ENCODE measurements at places on chromosomes 4 and X.

- H3K27ac ChIP-seq: no peak overlapping the region
- H3K27me3 ChIP-seq: no peaks in the 10 kb centered on the region
- H3K4me3 ChIP-seq: no peak overlapping the region
- no peaks in the 10 kb centered on the region for H3K36me3 ChIP-seq
- H3K4me1 ChIP-seq: no peaks in the 10 kb centered on the region
These were observed 261.8 kb upstream of the ARX start for GRCh38 chrX:25277574-25277973.

- peak overlapping the region; percentile 28 for H3K4me3 ChIP-seq
- H3K27me3 ChIP-seq: no peaks in the 10 kb centered on the region
- no peaks in the 10 kb centered on the region for H3K4me1 ChIP-seq
- H3K36me3 ChIP-seq: no peaks in the 10 kb centered on the region
These were observed 10.8 kb downstream of the PDZD4 start for GRCh38 chrX:153819384-153820040.

DNA sequence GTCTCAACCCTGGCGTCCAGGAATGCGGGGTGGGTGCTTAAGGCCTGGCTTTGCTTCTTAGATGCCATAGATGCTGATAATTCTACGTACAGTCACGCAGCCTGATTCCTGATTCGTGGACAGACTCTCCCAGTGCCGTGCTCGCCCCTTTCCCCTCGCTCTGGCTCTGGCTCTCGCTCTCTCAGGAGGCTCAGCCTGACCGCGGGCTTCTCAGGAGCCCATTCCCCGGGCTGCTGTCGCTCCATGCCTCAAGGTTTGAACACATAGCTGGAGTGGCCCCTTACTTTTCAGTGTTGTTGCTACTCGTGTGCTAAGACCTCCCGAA, 59.2 kb upstream of the ZC4H2 start:
- H3K36me3 ChIP-seq: no peaks in the 10 kb centered on the region
- no peaks in the 10 kb centered on the region for H3K27me3 ChIP-seq
- peak overlapping the region; percentile 61 for H3K4me3 ChIP-seq
- H3K27ac ChIP-seq: peak overlapping the region; percentile 58

DNA sequence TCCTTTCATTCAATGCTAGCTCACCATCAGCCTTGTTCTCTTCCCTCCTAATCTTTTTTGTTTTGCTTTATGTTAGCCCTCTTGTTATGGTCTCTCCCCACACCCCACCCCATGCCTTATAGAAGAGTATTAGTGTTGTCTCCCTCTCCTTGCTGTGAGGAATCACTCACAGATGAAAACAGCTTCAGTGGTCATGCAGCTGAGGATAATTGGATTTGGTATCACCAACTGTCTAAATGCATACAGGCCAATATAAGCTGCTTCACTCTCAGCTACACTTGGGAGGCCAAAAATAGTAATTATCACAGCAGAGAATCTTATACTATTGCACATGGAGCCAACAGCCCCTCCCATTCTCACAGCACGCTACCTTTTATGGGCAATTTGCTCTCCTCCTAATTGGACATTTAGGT, 494.6 kb upstream of the FAM241A start:
- no peak overlapping the region for H3K4me3 ChIP-seq
- no peak overlapping the region for H3K27ac ChIP-seq
- no peaks in the 10 kb centered on the region for H3K27me3 ChIP-seq
- no peak for DNase-seq
- no peaks in the 10 kb centered on the region for H3K4me1 ChIP-seq
- H3K36me3 ChIP-seq: no peaks in the 10 kb centered on the region

GRCh38 chr4:41012293-41012692, 202.0 kb downstream of the APBB2 start:
- no peaks in the 10 kb centered on the region for H3K27me3 ChIP-seq
- H3K27ac ChIP-seq: no peak overlapping the region
- no peak for DNase-seq
- no peak overlapping the region for H3K4me3 ChIP-seq
- peaks cover 2% of the 10 kb centered on the region for H3K4me1 ChIP-seq
- no peaks in the 10 kb centered on the region for H3K36me3 ChIP-seq
